Peyer's patch (tissue), 4 donors: ENCODE measurements at places on chromosomes 12 and 14.

DNA sequence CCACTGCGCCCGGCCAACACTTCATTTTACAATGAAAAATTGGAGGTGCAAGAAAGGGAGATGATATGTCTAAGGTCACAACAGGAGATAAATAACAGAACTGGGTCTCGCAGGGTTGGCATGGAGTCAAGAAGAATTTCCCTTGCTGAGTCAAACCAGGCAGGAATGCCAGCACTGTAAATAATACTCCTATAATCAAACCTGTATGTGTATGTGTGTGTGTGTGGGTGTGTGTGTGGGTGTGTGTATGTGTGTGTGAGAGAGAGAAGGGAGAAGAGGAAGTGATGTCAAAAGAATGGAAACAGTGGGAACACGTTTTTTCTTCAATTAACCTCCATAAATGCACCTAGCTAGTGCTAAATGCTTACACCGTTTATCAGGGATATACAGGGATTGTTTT lies 70.4 kb downstream of the TMEM116 start:
- DNase-seq = no peak

- no peak for DNase-seq
Observed at GRCh38 chr12:127383281-127383680, 883.7 kb upstream of the TMEM132C start.

DNA sequence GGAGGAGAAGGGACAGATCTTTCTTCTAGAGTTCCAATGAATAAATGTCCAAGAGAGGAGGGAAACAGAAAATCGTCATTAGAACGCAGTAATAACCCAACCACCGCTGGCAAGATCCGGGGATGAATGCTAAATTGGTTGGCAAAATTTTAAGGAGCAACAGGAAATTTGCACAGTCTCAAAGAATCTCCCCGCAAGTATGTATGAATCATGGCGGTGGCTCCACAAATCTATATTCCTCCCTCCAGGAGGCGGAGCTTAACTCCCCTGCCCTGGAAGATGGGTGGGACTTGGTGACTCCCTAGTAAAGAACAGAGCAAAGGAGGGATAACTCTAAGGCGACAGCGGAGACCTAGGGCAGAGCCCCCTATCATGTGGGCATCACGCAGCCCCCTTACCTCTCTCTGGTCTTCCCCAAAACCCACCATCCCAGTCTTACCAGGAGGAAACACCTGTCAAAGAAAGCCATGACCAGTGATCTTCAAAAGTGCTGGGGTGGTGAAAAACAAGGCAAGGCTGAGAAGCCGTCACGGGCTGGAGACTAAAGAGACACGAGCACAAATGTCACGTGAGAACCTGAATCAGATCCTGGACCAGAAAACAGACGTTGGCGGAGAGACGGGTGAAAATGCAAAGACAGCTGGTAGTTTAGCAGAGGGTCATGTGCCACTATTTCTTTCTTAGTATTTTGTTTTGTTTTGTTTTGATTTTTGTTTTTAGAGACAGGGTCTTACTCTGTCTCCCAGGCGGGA lies 125.8 kb downstream of the NCOR2 start:
- DNase-seq = no peak

DNA sequence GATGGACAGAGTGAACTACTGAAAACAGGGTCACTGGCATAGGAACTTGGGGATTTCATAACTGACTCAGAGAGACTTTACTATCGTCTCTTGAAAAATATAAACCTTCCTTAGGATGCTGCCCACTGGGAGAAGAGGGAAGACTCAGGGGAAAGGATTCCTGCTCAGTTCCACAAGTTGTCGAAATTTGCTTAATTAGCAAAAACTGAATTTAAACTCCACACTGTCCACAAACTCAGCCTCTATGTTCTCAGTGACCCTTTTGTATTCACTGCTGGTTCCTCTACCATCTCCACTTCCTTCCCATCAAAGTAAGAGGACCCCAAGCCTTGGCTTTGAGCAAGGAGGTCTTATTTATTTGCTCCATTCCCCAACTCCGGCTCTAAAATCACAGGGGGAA lies 7.2 kb upstream of the MYL6B start:
- no peak for DNase-seq

DNA sequence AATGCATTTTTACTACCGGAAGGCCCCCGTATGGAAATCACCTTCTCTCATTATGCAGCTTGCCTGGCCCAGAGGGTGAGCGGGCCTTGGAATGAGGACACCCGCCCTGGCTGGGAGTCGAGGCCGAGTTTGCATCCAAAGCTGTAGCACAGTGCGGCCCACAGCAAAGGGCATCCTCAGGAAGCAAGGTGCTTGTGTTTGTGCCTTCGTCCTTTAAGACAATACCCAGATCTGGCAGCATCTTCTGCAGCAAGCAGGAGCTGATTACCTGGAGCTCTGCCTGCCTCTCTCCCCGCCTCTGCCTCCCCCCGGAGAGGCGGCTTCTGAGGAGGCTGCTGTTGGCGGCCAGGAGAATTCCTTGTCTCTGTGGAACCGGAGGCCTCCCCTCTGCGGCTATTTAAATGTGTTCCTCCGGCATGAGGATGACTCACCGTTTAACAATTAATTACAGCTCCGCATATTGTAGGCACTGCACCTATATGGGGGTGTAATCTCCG lies 145.3 kb downstream of the CACNA1C start:
- DNase-seq = no peak

DNA sequence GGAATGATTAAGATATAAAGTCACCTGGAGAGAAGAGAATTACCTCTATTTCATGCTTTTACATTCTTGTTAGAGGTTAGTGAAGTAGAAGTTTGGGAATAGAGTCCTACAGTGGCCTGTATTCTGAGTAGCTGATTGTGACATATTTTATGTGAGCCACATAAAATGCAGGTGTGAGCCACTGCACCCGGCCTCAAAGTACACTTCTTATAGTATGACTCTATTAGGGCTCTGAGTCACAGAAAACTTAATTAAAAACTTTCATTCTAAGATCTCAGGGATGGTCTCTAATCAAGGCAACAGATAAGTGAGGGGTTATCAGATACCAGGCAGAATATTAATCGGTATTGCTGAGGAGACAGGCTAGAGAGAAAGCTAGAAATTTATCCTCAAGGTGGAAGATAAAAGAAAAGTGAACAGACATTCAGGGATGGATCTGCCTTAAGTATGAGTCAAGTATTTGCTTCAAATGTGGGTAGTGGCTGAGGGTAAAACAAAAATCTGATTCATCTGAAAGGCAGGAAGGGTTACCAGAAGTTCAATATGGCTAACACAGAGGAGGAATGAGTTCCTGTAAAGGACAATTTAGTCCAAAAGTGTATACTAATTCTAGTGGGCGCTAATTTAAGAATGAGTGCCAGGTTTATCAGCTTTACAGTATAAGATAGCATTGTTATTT lies 5.5 kb upstream of the G2E3 start:
- no peak for DNase-seq

GRCh38 chr12:128116537-128116936 lies 150.4 kb upstream of the TMEM132C start:
- no peak for DNase-seq

- no peak for DNase-seq
Observed at GRCh38 chr12:94457311-94457710, 2.4 kb downstream of the CEP83 start.

DNA sequence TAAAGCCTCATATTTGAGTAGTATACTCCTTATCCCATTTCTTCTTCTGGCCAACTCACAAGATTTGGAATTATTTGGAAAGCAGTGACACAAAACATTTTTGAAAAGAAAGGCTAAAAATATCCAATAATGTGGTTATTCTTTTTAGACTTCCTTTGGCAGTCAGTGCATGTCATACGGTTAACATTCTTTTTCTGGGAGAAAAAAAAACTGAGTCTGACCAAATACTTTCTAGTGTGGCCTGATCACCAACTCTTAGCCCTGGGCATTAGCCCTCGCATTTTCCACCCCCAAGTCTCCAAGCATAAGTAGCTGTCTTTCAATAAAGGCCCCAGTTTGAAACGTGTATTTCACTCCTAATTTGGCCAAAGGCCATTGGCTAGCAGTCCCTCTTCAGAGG lies 5.9 kb downstream of the RASSF3 start:
- no peak for DNase-seq

DNA sequence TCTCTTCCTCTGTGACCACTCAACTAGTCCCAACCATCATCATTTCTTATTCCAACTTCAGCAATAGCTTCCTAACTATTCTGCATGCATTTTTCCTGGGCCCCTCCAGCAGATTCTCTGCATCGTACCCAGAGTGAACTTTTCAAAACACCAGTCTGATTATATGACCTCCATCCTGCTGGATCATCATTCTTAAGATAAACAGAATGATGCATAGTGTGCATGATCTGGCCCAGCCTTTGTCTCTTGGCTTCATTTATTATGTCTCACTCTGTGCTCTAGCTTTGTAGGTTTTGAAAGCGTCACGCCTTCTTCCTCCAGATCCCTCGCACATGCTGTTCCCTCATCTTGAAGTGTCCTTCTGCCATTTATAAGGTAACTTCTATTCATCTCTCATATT lies 46.3 kb upstream of the SLC38A4 start:
- DNase-seq = no peak

- DNase-seq = no peak
Observed at GRCh38 chr14:68518761-68519670, 273.9 kb downstream of the ZFP36L1 start.

GRCh38 chr14:90577661-90578282 lies 180.9 kb downstream of the CALM1 start:
- no peak for DNase-seq

GRCh38 chr14:51293912-51294389 lies 53.9 kb downstream of the TMX1 start:
- no peak for DNase-seq

GRCh38 chr14:105169776-105170655 lies 1.4 kb upstream of the JAG2 start:
- no peak for DNase-seq

DNA sequence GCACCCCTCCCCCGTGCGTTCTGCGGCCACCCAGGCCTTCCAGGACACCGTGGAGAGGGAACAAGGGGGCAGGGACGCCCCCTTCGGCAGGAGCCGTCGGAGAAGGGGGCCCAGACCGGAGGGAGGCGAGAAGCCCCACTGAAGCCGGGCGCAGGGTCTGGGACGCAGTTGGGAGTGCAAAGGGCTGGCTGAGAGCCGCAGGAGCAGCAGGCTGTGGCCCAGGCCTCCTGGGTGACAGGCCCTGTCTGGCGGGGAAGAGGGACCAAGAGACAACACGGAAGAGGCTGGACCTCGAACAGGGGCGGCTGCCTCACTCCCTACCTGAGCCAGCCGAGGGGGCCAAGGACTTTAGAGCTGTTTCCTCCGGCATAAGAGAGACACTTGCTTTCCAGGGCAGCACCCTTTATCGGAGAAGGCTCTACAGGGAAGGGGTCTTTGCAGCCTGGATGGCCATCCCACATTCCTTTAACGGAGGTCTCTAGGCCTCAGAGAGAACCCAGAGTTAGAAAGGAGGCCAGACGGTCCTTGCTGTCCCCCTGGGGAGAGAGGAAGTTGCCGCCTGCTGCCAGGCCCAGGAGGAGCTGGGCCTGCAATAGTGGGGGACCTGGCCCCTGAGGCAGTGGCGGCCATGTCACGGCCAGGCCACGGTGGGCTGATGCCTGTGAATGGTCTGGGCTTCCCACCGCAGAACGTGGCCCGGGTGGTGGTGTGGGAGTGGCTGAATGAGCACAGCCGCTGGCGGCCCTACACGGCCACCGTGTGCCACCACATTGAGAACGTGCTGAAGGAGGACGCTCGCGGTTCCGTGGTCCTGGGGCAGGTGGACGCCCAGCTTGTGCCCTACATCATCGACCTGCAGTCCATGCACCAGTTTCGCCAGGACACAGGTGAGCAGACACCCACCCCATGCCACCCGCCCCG lies 1.3 kb downstream of the DTX1 start:
- no peak for DNase-seq

GRCh38 chr14:101236496-101237251 lies 324.6 kb upstream of the DIO3 start:
- DNase-seq = no peak

GRCh38 chr12:51388846-51389245 lies 2.4 kb downstream of the GALNT6 start:
- no peak for DNase-seq

- DNase-seq = no peak
Observed at GRCh38 chr14:52241087-52241793, 26.3 kb upstream of the PTGDR start.

- DNase-seq = no peak
Observed at GRCh38 chr14:89650077-89650978, 233.3 kb upstream of the FOXN3 start.

GRCh38 chr12:4190366-4191063 lies 83.0 kb upstream of the CCND2 start:
- no peak for DNase-seq

- DNase-seq = no peak
Observed at GRCh38 chr12:38159092-38159551, 157.5 kb upstream of the ALG10B start.

GRCh38 chr14:89351221-89351515 lies 65.9 kb downstream of the FOXN3 start:
- no peak for DNase-seq

DNA sequence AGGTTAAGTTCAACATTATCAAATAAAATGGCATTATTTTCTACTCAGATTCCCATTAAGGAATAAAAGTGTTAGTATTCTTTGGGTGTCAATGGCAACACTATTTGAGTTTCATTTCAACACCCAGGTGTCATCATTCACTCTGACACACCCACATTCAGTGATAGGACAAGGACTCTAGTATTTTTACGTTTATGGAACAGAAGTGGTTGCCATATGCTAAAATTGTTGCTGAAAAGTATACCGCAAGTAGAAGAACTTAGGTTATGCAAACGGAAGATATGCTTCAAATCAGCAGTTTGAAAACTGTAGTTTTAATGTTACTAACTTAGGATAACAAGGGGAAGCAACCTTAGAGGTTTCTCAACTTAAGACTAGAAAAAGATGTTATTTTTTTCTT lies 20.0 kb upstream of the SGPP1 start:
- DNase-seq = no peak

DNA sequence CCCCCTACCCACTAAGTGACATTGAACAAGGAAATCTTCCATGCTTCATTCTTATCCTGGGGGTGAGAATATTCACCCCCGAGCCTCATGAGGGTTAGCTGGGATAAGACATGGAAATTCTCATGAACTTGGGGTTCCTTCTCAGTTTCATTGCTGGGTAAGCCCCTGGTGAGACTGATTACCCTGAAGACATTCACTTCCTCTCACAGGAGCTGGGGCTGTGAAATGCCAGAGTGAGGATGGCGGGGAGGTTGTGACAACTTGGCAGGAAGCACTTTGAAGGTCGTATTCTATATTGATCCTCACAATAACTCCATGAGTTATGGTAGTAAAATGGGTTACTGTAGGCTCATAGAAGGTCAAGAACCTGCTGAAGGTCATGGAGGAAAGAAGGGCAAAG lies 43.5 kb downstream of the ESRRB start:
- DNase-seq = no peak
